ENCODE measurements at places on chromosomes 7 and 10.

DNA sequence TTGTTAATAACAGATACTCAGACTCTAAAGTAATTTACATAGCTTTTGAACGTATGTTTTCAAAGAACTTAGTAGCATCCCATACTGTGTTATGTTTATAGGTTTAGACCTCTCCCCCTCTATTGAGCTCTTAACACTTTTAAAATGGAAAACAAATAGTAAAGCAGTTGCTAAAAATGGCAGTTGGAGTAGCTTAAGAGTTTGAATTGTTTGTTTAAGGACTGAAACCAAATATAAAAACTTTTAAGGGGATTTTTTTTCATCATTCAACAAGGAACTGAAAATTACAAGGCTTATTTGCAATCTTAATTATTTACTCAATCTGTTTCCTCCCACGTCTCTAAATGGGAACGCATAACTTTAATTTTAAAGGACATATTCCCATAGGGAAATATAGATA, 1.6 kb upstream of the SPAG6 start:
- no peak for ATAC-seq

DNA sequence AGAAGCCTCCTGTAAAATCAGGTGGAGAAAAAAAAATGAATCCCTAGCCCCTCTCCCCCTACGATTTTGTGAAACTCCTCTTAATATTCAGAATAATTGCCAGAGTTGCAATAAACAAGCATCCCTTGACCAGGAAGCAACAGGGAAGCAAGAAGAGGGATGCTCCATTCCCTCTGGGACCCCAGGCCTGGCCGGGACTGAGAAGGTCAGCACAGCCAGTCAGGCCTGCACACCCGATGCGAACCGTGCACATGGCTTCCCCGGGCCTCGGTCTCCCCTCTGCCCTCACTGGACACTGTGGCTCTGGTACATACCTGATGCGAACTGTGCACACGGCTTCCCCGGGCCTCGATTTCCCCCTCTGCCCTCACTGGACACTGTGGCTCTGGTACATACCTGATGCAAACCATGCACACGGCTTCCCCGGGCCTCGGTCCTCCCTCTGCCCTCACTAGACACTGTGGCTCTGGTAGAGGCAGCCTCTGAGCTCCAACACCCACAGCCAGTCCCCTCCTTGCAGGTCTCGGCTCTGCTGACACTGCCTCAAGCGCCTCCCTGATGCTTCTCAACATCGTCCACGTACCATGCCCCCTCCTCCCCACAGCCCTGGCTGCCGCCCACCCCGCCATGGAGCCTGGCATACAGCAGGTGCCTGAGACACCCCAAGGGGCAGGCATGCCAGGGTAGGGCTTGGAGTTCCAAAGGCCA, 138.6 kb downstream of the DIP2C start:
- no peak for ATAC-seq

DNA sequence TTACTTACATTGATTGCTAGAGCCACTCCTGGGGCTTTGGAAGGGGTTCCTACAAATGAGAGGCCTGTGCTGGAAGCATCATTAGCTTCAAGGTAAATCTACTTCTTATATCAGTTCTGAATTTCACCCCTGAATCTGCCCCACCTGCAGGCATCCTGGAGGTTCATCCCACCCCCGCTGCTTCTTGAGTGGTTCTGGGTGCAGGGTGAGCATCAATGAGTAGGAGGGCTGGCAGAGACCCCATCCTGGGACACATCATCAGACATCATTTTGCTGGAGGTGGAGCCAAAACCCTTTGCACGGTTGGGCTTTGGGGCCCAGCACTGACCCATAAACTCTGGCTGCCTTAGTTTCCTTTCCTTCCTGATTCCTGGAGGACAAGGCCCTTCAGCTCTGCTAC, 143.7 kb downstream of the PTPN20 start:
- ATAC-seq: no peak

GRCh38 chr7:68865351-68866199, 732.7 kb upstream of the AUTS2 start:
- ATAC-seq: no peak

DNA sequence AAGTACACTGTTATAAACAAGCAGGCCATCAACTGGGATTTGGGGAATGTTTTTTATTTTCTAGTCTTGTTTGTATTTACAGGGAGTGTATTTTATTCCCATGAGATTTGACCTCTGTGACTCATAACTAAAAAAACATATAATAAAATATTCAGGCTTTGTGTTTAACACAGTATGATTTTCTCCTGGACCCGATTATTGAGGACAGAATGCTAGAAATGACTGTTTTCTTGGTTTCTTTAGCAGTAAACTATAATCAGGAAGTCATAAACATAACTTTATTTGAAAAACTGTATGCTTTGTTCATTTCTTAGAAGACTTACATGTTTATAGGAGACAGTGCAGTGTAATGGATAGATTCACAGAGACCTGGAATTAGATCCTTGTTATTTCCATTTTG, 2.1 kb downstream of the NHLRC2 start:
- no peak for ATAC-seq

DNA sequence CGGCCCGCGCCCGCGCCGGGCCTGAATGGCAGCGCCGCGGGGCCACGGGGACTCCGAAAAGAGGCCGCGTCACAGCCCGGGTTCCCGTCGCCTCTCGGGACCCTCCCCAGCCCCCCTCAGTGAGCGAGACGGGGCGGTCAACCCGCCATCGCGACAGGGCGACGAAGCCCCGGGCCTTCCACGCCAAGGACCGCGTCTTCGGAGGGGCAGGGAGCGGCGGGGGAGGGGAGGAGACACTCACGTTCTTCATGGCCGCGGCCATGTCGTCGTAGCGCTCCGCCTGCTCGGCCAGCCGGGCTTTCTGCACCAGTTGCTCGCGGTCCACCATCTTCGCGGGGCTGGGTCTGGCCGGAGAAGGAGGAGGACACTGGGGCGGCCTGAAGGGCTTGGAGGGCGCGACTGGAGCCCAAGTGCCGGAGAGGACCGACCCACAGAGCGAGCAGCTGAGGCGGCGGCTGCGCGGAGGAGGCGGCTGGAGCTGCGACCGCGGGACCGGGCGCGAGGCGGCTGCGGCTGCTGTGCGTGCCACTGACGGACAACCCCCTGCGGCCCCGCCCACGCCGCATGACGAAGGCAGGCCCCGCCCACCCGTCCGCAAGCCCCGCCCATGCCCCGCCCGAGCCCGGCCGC, at the start of gene YWHAG:
Gene YWHAG (minus strand): TSS at position 511 of the 630 bp plus-strand sequence. CDS start 183 bp downstream, at position 328.
- ATAC-seq: peak; percentile 66

GRCh38 chr10:133185421-133185820, 25.4 kb downstream of the KNDC1 start:
- ATAC-seq: no peak

- no peak for ATAC-seq
These were observed 980.0 kb downstream of the DNAJB9 start for GRCh38 chr7:109549471-109550193.

GRCh38 chr10:131949041-131949862, 32.5 kb downstream of the BNIP3 start:
- ATAC-seq: no peak

DNA sequence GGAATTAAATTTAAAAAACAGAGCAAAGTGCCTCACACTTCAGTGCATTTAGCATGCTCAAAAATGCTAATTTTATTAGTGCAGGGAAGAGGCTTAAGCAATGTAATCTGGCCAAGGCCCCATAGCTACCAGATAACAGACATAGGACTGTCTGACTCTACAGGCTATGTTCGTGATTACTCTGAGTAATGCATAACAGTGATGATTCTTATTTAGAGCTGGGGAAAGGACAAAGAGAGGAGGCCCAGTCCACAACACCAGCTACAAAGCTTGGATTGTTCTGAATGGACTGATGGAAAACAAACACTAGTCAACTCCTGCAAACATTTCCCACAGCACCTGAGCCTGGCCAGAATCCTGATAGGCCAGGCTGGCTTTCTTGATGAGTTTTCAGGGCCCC, 8.4 kb upstream of the CH25H start:
- no peak for ATAC-seq

- ATAC-seq: no peak
These were observed 25.4 kb upstream of the PRXL2A start for GRCh38 chr10:80382989-80383388.

DNA sequence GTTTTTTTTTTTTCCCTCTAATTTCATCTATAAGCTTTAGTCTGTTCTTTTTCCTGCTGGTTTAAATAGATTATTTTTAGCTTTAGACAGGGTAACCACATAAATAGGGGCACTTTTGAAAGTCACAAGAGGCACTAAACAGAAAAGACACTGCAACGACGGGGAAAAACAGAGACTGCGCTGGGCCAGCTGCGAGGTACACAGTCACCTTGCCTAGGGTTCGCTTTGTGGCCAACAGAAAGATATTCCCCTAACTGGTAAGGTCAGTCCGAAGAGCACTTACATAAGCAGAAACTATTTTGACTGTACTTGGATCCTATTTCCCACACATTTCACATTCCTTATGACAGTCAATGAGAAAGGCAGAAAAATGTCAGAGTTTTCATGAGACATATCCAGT, 175.6 kb upstream of the PHF14 start:
- ATAC-seq: no peak

DNA sequence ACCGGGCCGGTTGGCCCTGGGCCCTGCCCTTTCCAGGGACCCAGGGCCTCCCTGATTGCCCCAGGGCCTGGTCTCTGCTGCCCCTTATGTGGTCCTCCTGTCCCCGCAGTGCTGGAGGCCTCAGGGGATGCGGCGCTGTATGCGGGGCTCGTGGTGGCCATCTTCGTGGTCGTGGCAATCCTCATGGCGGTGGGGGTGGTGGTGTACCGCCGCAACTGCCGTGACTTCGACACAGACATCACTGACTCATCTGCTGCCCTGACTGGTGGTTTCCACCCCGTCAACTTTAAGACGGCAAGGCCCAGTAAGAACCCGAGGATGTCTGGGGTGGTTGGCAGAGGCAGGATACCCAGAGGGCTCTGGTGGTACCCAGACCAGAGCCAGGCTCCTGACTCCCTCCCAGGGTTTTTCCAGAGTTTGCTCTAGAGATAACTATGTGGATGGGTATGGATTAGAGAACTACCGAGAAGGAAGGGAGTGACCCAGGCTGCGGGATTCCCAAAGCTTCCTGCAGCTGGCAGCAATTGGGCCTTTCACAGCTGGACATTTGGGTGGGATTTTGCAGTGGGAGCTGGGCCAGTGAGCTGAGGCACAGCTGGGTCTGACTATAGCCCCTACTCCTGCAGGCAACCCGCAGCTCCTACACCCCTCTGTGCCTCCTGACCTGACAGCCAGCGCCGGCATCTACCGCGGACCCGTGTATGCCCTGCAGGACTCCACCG, 28.1 kb upstream of the SLC29A3 start:
- no peak for ATAC-seq

GRCh38 chr7:44985033-44985695, 6.3 kb upstream of the MYO1G start:
- no peak for ATAC-seq

DNA sequence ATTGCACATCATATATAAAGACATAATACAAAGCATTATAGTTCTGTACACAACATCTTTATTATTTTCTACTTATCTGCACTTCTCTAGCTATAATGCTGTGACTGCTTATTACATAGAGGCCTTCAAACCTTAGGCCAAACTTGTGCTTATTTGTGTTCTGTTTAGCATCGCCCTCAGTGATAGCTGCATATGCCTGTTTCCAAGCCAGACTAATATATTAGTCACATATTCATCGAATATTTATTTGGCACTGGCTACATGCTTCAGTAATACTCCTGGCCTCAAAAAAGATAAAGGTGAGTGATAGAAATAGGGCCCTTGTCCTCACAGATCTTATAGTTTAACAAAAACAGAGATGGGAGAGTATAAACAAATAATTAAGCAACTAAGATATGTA, 30.2 kb upstream of the SEMA3D start:
- no peak for ATAC-seq

DNA sequence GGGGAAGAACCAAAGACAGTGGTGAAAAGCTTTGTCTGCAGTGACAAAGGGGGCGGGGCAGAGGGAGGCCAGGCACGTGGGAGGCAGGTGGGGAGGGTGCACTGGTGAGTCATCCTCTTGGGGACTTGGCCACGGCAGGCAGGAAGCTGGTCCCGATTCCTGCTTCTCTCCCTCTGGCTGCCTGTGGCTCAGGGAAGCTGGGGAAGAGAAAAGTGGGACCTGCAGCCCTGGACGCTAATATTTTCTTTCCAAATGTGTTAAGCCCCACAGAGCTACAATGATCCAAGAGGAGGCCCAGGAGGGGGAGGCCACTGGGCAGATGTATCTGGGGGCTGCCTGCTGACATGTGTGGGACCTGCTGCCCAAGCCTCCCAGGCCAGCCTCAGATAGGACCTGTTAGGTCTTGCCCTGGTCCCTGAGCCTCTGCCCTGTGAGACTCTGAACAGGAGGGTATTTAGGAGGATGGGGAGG, 231.8 kb downstream of the KCNMA1 start:
- no peak for ATAC-seq

DNA sequence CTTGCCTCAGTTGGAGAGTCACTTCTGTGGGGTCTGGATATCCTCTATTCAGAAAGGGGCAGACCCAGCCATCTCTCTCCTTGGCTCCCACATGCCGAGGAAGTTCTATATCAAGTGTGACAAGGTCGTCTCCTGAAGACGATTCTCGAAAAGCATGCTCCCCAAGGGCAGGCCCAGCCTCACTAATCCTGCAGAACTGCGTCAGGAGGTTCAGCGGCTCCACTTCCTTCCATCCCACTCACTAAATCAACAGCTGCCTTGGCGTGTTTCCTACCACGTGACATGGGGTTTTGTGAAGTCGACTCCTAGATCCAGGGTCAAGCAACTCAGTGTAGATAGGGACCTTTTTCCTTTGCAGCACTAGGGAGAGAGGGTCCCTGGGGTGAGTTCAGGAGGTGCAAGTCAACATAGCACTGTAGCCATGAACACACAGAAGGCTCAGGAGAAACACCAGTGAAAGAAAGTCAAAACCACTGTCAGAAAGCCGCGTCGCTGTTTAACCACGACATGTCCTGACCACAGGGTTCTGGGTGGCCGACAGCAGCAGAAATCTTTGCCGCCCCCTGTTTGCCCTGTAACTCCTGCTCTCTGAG, 156.4 kb downstream of the PRPF18 start:
- no peak for ATAC-seq

DNA sequence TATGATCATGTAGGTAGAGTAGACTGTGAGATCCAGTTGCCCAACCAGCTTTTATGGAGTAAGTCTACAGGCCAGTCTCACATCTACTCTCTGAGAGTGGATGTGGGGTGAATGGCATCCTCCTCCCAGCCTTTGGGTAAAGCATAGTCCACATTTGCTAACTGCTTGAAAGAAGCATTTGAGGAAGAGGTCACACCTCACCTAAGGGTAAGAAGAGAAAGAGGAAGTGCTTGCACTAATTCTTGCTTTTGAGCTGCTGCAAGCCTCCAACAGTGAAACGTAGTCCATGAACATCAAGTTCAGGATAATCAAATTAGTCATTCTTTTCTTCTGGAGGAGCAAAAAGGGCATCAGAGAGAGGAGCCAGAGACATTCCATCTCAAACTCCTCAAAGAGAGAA, 93.9 kb upstream of the AGR3 start:
- no peak for ATAC-seq

- no peak for ATAC-seq
These were observed 126.6 kb upstream of the BET1 start for GRCh38 chr7:94130716-94131115.

- ATAC-seq: no peak
These were observed 38.5 kb downstream of the GHRHR start for GRCh38 chr7:31002256-31002655.

GRCh38 chr7:47521011-47521795, 60.7 kb downstream of the TNS3 start:
- ATAC-seq: no peak
